ENCODE measurements at places on chromosomes 12 and 14.

DNA sequence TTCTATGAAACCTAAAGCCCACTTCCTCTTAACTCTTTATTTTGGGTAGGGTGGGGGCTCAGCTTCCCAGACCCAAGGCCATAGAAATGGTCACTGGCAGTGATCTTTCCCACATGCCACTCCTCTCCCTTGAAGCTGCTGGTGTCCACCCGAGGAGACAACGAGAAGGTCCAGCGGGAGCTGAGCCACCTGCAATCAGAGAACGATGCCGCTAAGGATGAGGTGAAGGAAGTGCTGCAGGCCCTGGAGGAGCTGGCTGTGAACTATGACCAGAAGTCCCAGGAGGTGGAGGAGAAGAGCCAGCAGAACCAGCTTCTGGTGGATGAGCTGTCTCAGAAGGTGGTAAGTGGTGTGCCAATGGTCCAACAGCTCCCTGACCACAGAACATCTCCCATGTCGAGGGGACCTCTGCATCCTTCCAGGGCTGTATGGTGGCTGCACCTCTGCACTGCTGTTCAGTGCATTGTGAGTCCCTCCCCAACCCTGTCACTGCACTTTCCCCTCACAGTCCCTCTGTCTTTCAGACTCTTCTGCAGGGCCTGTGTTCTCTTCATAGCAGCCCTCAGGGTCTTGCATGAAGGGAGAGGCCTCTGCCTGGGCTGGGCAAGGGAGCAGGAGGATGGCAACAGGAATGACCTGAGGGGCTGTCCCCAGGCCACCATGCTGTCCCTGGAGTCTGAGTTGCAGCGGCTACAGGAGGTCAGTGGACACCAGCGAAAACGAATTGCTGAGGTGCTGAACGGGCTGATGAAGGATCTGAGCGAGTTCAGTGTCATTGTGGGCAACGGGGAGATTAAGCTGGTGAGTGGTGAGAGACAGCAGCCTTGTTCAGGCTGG is 18.8 kb upstream of the PIP4K2C start:
- no peak for DNase-seq

DNA sequence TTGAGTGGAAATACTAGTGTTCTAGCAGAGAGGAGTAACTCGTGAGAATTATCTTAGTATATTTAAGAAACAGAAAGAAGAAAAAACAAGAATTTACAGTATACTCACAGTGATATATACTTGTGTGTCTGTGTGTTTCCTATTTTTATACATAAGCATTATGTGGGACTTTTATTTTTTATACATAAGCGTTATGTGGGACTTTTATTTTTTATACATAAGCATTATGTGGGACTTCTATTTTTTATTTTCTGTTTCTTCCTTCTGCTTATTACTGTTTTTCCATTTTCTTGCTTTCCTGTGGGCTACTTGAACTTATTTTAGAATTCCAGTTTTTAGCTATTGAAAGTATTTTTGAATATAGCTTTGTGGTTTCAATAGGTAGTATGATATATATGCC is 6.9 kb upstream of the ZNF140 start:
- no peak for DNase-seq

DNA sequence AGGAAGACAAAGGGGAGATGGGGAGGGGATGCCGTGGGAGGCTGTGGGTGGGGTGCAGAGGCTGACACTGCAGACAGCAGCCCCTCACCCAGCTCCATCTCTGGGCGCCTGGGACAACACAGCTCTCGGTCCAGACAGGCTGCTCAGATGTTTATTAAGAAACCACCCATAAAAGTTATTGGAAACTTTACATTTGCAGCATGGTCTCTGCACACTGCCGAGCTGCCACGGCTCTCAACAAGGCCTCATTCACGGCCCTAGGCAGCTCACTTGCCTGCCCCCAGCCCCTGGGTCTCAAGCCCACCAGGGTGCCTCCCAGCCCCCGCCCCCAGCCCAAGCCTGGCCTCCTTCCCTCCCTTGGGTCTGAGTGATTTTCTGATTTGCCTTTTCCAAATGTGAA is 21.0 kb upstream of the COL2A1 start:
- DNase-seq, result no peak

GRCh38 chr12:109014984-109015765 is 5.7 kb downstream of the SVOP start:
- DNase-seq, result no peak

- no peak for DNase-seq
Measured at GRCh38 chr12:116551619-116551951, 7.6 kb upstream of the MAP1LC3B2 start.

DNA sequence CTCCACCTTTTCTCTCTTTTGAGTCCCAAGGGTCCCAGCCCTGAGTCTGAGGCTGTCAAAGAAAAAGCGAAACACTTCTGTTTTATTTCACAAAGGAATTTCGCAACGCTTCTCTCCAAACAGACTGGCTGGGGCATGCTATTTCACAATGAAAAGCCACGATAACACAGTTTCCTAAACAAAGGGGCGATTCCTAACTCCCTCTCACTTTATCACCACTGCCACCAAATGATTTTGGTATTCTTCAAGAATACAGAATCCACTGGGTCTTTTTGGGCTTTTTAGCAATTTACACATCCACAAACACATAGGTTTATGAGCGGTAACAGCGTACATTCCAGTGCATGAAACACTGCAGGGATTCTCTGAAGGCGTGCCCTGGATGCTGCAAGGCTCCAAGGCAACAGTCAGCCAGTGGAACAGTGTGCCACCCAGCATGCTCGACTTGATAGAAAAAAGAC is 161.2 kb downstream of the DAD1 start:
- DNase-seq, result no peak

DNA sequence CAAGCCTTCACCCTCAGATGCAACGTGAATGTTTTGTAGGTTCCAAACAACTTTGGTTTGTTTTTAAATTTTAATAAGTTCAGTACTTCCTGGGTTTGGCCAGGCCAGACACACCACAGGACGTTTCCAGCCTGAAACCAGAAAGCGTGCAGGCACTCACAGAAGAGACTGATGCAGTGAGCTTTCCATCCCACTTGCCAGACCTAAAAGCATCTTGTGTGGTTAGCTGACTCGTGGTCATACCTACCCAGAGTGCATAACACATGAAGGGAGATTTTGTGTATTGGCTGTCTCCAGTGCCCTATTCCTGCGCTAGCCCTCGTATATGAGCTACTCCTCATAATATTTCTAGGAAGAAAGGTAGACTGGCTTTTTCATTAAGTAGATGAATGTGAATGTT is 297.3 kb upstream of the FAR2 start:
- no peak for DNase-seq

GRCh38 chr12:52336641-52337040 is 15.4 kb upstream of the KRT83 start:
- DNase-seq, result no peak

DNA sequence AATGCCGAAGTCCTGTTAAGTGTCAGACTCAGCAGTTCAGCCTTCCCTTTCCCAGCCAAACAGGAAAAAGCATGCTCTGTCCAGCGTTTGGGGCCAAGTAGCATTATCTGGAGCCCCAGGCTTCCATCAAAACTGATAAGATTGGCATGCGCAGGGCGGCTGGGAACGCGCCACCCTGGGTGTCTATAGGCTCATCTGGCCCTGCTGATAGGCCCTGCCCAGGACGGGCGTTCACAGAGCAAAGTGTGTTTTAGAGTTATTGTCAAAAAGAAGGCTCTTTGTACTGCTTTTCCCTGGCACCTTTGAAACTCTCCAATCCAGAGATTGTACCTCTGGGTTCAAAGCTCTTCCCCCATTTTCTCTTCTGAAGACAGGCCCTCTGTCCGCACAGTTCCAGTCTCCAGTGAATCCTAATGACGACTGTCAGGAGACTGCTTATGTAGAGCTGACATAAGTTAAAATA is at the start of gene ART4:
TSS of gene ART4 (minus strand) at position 102 of the 463 bp plus-strand sequence. CDS start 413 bp downstream, outside the sequence.
- no peak for DNase-seq

DNA sequence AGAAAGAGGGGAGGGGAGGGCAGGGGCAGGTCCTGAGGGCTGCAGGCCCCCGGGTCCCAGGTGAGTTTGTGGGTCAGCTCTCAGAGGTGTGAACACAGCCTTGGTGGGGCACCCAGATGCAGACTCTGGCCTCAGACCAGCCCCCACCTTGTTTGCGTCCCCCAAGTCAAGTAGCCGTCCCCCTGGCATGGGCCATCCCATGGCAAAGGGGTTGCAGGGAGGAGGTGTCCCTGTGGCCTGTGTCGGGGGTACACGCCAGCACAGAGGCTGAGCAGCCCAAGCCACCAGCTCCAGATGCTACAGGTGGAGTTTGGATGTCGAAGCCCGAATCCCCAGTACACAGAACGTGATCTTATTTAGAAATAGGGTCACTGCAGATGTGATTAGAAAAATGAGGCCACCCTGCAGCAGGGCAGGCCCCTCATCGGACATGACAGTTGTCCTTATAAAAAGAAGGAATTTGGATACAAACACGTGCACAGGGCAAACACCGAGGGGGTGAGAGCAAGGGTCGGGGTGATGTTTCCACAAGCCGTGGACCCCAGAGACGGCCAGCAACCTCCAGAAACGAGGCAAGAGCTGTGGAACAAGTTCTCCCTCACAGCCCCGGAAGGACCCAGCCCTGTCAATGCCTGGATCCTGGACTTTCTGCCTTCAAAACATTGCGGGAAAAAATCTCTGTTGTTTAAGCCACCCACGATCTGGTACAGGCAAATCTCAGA is 141.2 kb upstream of the C14orf180 start:
- no peak for DNase-seq

DNA sequence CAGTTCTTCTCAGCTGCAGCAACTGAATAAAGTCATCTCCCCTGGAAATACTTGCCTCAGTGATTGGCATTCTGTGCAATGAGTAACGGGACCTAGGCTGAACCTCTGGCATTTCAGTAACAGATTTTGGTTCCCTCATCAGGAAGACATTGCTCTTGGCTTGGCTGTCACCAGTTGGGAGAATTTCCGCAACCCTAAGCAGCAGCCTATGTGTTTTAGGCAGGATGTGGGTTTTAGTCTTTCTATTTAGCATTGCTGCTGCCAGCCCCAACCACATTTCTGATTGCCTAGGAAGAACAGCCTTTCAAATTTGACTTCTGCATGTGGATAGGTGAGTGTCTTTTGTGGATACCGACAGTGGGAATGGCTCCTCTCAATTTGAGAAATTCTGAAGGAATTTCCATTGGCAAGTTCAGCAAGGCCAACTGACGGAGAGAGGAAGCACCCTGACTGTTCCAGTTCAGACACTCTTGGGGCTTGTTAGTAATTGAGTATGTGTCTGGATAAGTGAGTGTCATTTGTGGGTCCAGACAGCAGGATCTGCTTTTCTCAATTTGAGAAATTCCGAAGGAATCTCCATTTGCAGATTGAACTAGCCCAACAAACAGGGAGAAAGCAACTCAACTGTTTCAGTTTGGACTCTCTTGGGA is 19.0 kb upstream of the CLEC2A start:
- no peak for DNase-seq

GRCh38 chr12:50240792-50241114 is 42.6 kb downstream of the LIMA1 start:
- no peak for DNase-seq

DNA sequence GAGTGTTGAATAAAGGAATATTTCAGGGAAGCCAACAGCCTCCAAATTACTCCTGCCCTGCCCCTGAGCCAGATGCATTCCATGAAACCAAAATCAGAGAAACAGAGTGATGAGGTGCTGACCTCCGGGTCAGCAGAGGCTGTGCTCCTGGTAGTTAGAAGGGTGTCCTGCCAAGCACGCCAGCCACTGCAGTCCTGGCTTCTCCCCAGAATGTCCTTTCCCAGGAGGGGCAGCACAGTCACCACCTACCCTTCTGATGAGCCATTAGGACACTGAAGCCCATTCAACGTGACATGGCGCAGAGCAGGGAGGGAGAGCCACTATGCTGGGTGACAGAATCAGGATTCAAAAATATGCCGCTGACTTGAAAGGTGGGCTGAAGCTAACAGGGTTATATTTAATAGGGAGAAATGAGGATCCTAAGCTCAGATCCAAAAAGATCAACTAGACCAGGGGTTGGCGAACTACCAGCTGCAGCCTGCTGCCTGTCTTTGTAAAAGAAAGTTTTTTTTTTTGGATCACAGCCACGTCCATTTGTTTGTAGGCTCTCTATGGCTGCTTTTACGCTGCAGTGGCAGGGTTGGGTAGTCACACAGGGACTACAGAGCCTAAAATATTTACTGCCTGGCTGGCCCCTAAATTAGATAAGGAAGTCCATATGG is 34.5 kb upstream of the PLEK2 start:
- DNase-seq, result no peak

GRCh38 chr12:32947206-32948067 is 50.9 kb upstream of the PKP2 start:
- no peak for DNase-seq

All from activated CD8-positive, alpha-beta memory T cell treated with anti-CD3 and anti-CD28 coated beads, Interleukin-2, amount 50 U/mL, for 48 hours (primary cell).